ENCODE measurements at places on chromosomes 1 and 21. TPM values are rescaled to one million over a fixed set of nuclear protein-coding genes. Genes with fewer than 3 reads are reported as not detected.
A peak's percentile ranks its signal among the peaks of the same experiment; 100 is the strongest.

- no peak for DNase-seq
These were observed 10.1 kb downstream of the MEF2D start for GRCh38 chr1:156490401-156491032.

DNA sequence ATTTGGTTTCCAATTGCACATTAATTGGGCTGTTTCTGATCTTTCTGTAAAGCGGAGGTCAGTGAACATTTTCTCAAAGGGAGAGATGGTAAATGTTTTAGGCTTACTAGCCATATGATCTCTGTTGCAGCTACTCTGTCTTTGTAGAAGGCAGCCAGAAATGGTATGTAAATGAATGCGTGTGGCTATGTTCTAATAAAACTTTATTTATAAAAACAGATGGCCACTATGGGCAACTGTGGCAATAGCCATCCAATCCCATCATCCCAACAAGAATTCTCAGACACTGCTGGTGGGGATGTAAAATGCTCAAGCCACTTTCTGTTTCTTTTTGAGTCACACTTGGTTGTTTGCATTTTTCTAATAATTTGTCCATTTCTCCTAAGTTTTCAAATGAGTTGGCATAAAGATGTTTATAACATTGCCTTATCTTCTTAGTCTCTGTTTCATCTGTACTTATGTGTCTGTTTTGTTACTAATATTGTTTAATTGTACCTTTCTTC lies 448.8 kb upstream of the VAMP3 start:
- no peak for DNase-seq

- DNase-seq: peak; percentile 58
These were observed 782 bp downstream of the PCAT6 start for GRCh38 chr1:202811296-202812175.

Gene RGS13
- total RNA-seq: 1.0 TPM

GRCh38 chr1:26281971-26282370 lies 2.1 kb downstream of the SH3BGRL3 start:
- peak; percentile 35 for DNase-seq

GRCh38 chr1:51519048-51519864 lies at the start of gene EPS15:
EPS15 (minus strand) TSS chr1:51519266; CDS start chr1:51519231, 35 bp downstream.
- peak; percentile 93 for DNase-seq

Data from colonic mucosa (tissue), 4 donors.